Hepatocyte (in vitro differentiated cells): ENCODE measurements at places on chromosomes 3 and 15.

GRCh38 chr3:86378829-86379228, 612.1 kb downstream of the VGLL3 start:
- DNase-seq = no peak

GRCh38 chr3:8500989-8501370, 643 bp upstream of the LMCD1 start:
- no peak for DNase-seq

- peak; percentile 19 for DNase-seq
Measured at GRCh38 chr3:171994646-171995428, 44.5 kb upstream of the FNDC3B start.

DNA sequence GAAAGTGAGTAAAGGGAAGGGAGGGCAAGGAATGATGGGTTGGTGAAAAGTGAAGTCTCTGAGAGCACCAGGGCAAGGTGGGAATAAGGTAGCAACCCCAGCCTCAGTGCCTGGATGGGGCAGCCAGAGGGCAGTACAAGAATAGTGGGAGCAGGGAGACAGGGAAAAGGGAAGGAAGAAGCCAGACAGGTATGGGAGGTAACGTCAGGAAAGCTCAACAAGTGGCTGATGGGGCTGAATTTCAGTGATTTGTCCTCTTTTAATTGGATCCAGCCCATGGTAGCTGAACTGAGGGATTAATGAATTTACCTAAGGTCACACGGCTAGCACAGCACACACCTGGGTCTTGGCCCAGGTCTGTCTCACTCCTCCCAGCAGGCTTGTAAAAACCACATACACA, 12.6 kb downstream of the RORA start:
- DNase-seq = peak; percentile 28

GRCh38 chr3:95434491-95434890, 1371.6 kb downstream of the NSUN3 start:
- no peak for DNase-seq

DNA sequence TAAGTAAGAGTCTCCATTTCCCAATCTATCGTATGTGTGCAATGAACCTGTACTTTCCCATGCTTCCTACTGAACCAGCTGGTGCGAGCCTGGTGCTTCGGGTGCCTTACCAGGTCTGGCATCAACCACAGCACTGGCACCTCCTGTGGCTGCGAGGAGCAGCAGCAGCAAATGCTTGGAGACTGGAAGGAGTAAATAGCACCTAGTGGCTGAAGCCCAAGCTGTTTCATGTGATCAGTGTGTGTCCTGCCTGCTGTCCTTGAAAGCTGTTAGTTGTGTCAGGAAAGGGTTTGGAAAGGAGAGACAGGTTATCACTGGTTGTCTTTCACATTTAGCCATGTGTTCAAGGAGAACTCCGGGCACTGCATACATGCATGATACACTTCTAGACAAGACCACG, 31.8 kb downstream of the PCOLCE2 start:
- DNase-seq = peak; percentile 24
